HT1080 (cell line): ENCODE measurements at places on chromosomes 7 and 10.
A peak's percentile ranks its signal among the peaks of the same experiment; 100 is the strongest.

GRCh38 chr10:70302292-70302691 lies 18.5 kb upstream of the NPFFR1 start:
- DNase-seq = no peak

DNA sequence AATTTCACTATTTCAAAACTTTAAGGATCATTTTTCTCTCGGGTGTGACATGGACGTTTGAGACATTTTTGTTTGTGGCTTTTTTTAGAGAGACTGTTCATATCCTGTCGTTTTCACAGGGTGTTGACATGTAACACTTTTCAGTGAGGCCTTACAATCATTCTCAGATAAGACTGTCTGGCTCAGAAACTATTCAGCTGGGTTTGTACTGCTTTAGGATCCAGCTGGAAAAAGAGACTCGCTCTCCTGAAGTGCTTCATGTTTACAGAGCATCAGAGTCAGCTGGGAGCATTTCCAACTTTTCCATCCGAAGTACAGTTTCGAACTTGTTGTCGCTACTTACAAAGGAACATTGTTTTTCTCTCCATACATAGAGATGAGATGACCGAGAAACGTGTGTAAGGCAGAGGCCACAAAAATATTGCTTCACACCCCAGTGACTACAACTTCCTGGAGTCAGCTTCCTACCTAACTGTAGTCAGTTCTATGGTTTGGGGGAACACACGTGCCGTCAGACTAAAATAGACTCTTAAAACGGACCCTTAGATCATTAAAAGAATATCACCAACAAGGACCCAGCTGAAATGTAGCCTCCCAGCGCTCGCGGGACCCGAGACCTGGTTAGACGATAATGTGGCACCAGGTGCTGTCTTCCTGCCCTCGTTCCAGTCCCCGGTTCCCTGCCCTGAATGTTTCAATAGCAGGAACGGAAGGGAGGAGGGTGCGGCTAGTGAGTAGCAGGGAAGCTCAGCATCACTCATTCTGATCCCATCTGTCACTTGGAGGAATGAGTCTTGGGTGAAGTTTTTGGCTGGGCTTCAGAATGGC lies 78.0 kb downstream of the MKI67 start:
- DNase-seq = peak; percentile 84

DNA sequence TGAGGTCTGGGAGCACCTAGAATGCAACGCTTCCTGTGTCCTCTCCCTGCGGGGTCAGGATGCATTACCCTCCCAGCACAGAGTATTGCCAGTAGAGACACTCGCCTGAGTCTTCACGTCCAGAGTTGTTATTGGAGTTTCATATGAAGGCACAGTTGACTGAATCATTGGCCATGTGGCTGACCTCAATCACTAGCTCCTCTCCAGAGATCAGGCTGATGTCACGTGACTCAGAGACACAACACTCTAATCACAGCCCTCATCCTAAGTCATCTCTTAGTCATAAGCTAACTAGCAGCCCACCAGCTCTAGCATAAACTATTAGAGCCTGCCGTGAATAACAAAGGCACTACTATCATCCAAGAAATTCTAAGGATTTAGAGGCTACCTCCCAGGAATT lies 107.8 kb downstream of the HECW1 start:
- peak; percentile 86 for DNase-seq

GRCh38 chr7:40133561-40134427 lies 628 bp downstream of the MPLKIP start:
- DNase-seq = peak; percentile 3

DNA sequence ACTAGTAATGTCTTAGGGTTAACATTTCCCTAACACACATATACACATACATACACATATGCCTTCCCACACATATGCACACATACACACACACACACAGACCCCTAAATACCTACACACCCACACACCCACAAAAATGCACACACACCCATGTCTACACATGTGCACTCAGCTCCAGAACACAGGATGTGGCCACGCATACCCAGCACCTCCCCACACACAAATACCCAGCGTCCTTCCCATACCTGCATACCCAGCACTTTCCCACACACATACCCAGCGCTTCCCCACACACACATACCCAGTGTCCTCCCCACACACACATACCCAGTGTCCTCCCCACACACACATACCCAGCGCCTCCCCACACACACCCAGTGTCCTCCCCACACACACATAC lies 534.9 kb downstream of the DNAJB6 start:
- no peak for DNase-seq

GRCh38 chr7:90178679-90179278 lies 24.5 kb downstream of the STEAP1 start:
- DNase-seq = peak; percentile 97

- DNase-seq = no peak
Measured at GRCh38 chr10:6473430-6473829, 106.6 kb downstream of the PRKCQ start.

DNA sequence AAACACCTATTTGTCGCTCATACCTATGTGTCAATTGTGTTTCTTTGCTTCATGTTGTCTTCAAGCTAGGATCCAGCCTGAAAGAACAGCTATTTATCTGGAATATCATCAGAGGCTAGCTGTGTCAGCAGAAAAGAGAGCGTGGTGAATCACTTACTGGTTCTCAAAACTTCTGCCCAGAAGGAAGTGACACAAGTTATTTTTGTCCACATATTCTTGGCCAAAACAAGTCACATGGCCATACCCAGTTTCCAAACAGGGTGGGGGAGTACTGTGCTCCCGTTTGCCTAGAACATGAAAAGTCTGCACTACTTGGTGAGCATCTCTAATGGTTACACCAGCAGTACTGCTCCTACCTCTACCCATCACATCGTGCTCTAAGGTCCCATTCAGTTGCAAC lies 160.9 kb upstream of the CSTF2T start:
- DNase-seq = peak; percentile 55

DNA sequence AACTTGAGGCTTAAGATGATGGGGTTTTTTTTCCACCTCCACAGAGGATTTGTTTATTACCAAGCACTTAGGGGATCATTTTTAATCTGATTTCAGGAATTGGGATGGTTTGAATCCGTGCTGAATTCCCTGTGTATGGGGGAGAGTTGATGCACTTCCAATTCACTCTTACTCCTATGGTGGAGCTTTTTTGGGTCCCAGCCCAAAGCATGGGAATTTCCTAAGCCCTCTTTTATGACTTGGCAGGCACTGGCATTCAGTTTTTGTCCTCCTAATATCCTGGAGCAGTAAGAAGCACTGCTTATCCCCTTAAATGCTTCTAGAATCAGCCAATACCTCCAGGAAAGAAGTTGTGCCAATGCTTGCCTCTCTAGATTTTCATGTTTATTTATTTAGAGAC lies 78.7 kb downstream of the HYCC1 start:
- no peak for DNase-seq

DNA sequence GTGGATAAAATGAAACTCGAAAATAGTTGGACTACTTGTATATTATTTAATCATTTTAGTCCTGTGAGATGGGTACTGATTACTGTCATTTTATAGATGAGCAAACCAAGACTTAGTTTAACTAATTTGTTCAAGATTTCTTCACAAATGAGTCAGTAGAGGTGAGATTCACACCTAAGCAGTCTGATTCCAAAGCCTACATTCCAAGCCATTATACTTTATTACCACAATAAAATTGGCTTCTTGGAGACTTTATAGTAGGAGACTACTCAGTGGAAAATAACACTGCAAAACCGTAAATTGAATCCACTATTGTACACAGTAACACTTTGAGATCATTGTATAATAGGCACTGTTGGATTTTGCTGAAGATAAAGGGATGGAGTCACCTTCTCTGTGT lies 2.2 kb downstream of the PHTF2 start:
- no peak for DNase-seq

DNA sequence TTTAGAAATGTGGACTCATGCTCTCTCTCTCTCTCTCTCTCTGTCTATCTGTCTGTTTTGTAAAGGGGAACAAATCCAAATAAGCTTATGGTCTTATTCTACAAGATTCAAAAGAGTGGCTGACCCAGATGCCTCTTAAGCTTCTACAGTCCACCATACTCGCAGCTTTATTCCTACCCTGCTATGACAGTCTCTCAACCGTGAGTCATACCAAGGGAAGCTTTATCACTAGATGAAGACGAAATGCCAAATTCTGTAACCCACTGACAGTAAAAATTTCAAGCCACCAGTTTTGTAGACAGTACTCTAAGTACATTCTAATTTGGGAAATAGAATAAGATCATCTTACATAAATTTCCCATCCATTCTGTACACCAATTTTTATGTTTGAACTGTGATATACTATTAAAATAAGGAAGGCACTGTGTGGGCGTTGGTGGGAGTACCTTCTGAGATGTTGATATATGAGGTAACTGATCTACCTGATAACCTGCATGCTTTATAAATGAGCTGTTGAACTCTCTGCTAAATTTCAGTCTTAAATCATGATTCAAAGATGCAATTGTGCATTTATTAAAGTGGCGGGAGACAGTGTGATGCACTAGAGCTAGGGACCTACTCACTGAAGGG lies 153.2 kb downstream of the KLF6 start:
- no peak for DNase-seq

GRCh38 chr7:37825038-37825437 lies 23.4 kb upstream of the NME8 start:
- DNase-seq = no peak

GRCh38 chr7:106017657-106018056 lies 54.6 kb downstream of the CDHR3 start:
- no peak for DNase-seq

- DNase-seq = no peak
Measured at GRCh38 chr10:47062441-47063200, 151.4 kb downstream of the PTPN20 start.

DNA sequence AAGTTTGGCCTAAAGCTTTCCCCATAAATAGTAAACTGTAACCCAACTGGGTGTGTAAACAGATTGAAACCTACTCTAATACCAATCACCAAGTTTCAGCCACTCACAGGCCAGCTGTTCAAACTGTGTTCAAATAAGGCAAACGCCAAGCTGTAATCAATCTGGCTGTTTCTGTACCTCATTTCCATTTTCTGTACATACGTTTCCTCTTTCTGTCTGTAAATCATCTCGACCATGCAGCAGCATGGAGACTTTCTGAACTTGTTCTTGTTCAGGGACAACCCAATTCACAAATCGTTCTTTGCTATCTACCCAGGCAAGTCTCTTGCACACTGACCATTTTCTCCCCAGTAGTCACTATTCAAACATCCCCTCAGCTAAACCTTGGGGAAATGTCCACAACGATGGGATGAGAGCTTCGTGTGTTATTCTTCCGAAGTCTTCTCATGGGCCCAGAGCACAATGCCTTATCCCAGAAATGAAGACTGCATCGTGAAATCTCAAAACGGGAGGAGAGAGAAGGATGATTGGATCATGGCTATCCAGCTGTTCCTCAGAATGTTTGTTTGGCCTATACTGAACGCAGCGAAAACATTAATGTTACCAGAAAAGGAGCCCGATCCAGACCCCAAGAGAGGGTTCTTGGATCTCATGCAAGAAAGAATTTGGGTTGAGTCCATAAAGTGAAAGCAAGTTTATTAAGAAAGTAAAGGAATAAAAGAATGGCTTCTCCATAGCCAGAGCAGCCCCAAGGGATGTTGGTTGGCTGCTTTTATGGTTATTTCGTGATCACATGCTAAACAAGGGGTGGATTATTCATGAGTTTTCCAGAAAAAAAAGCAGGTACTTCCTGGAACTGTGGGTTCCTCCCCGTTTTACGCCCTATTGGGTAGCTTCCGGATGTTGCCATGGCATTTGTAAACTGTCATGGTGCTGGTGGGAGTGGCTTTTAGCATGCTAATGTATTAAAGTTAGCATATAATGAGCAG lies 86.2 kb downstream of the SLC16A9 start:
- no peak for DNase-seq

- no peak for DNase-seq
Measured at GRCh38 chr7:127872122-127872521, 159.1 kb downstream of the LRRC4 start.

GRCh38 chr10:57621466-57621865 lies 646.2 kb downstream of the IPMK start:
- no peak for DNase-seq

DNA sequence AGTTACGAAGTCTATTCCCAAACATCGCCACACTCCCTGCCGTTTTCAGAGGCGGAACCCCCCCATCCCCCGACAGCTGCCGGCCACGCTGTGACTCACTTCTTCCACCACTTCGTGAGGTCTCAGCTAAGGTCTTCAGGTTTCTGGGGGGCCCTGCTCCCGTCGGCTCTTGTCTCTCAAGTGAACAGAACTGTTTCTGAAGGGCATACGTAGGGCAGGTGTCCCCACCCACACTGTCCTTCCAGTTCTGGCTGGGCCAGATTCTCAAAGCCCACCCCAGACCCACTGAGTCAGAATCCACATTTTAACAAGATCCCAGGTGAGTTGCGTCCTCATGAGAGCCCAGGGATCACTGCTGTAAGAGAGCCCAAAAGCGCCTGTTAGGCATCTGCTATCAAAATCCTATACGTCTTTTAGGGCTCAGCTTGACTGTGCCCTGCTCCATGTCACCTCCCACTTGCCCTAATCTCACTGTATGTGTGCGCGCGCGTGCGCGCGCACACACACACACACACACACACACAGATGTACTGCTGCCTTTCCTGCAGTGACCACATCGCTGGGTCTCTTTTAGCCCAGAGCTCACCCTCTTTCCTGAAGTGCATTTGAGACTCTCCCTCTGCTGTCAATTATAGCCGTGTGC lies 78.8 kb downstream of the PROSER2 start:
- DNase-seq = no peak

DNA sequence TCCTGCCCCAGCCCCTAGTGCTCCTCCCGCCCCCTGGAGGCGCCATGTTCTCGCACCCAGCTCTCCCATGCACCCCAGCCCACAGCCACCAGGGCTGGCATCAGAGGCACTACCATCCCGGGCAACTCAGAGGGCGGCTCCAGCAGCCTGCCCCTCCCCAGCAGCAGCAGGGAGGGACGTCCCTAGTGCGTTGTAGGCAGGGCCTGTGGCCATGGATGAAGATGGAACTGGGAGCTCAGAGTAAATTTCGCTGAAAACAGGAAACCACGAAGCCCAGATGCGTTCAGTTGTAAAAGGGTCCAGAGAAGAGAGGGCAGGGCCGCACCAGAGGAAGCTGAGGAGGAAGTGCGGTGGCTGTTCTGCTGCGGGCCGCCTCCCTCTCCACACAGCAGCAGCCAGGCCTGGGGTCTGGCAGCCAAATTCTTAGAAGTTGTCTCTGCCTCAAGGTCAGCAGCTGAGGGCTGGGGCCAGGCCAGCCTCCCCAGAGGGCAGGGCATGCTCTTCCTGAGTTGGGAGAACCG lies 24.6 kb downstream of the VSIR start:
- peak; percentile 15 for DNase-seq

GRCh38 chr10:29131952-29132547 lies 156.8 kb upstream of the LYZL1 start:
- DNase-seq = peak; percentile 36

DNA sequence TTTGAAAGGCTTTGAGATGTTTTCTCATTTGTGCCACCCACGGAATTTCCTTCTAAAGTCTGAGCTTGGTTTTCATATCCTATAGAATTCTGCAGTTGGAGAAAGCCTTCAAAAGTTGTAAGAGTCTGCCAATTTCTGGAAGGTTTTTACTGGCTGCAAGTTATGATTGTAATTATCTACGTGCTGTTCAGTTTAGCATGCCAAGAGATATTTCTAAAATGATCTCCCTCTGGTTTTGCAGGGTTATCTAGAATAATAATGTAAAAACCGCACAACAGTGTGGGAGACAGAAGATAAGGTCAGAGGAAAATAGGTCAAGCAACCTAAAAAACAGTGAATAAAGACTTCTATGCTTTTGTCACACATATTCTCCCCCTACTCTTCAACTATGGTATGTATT lies 69.3 kb downstream of the MTERF1 start:
- no peak for DNase-seq
